Endodermal cell (in vitro differentiated cells): ENCODE measurements at places on chromosomes 4 and X.

- DNase-seq = peak; percentile 93
These were observed 32.5 kb downstream of the FGFBP1 start for GRCh38 chr4:15906020-15906443.

DNA sequence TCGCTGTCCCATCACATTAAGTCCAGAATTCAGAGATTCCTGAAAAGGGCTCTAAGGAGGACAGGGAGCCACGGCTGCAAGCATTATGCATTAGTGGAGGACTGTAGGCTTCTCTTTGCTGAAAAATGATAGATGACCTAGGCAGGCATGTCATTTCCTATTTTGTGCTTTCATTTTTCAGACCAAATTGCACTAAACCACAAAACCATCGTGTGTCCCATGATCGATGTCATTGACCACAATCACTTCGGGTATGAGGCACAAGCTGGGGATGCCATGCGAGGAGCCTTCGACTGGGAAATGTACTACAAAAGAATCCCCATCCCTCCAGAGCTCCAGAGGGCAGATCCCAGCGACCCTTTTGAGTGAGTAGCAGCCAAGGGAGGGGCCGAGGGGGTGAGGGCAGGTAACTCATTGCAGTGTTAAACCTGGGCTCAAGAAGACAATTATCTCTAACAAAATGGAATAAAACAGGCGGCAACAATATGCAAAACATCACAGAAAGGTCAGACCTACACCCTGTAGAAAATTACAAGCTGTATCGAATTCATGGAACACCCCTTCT is 355.2 kb upstream of the GALNT7 start:
- DNase-seq = no peak

- DNase-seq = no peak
These were observed 88.1 kb downstream of the CCSER1 start for GRCh38 chr4:90215286-90215685.

DNA sequence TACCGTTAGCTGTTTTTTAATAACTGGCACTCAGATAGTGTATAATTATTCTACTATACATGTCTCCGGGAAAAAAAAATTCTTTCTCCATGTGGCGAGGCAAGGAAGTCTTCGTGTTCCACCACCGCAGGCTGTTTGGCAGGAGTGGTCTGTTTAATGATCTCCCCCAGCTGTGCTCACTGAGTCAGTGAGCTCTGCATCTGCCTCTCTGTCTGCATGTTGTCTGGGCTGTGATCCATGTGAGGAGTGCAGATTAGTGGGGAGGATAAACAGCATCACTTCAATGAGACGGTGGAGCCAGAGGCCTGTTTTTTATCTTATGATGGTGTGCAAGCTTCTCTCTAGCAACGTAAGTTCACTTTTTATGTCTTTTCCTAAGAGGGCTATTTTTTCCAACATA is 69.8 kb downstream of the RPS3A start:
- DNase-seq = no peak

- peak; percentile 86 for DNase-seq
These were observed 1.8 kb downstream of the RAP2C start for GRCh38 chrX:132217203-132218073.

DNA sequence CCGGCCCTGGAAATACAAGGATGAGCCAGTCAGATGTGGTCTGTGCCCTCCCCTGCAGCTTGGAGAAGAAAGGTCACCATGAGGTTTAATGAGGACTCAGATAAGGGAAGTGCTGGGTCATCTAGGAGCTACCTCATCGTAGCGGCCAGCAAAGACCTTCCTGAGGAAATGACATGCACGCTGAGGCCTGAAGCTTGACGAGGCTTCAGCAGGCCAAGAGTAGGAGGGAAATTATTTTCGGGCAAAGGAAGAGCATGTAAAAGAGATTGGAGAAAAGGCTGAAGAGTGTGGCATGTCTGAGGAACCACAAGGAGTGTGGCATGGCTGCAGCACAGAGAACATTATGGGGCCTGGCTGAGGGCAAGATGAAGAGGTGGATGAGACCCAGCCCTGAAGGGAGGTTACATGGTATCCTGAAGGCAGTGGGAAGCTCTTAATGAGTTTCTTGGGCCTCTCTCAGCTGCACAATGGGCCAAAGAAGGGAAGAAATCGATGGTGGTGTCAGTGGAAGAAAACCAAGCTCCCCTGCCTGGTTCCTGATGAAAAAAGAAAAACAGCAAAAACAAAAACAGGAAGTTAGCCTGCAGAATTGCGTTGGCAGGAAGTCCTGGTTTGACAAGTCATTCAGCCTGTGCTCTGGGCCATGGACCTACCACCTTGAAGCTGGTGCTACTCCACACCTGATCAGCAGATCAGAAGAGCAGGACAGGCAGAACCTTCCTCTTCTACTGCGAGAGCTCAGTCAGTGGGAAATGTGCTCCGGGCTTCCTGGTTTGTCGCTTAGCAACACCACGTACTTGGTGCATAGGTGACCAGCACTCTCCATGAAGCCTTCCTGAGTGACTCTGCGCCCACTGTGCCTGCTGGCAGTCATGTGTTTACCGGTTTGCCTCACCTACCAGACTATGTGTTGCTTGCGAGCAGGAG is 134.5 kb upstream of the KLF3 start:
- peak; percentile 49 for DNase-seq

DNA sequence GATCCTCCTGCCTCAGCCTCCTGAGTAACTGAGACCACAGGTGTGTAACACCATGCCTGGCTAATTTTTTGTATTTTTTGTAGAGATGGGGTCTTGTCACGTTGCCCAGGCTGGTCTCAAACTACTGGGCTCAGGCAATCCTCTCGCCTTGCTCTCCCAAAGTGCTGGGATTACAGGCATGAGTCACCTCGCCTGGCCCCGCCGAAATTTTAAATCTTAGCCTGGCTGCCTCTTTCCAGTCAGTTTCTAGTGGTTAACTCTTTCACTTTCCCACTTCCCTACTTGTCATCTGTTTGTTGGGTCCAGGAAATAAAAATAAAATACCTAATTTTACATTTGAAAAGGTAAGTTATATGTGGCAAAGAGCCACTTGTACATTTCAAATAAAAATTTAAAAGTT is 62.4 kb downstream of the TMEM165 start:
- no peak for DNase-seq
